ENCODE measurements at places on chromosomes 5 and 9.

DNA sequence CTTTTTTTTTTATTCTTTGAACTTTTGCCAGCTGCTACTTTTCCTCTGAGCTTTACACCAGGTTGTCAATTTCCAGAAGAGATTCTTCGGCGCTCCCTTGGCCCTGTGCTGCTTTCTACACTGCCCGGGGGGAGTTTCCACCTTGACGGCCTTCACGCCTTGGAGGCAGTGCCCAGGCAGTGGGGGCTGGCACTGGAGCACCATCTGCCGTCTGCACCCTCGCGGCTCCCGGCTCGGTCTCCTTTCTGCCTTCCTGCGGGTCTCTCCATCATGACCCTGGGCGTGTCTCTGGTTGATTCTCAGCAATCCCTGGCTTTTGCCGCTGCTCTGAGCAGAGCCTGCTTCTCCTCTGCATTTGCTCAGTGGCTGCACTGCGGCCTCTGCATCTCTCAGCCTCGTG lies 2.9 kb downstream of the SLC6A18 start:
- DNase-seq, result no peak

DNA sequence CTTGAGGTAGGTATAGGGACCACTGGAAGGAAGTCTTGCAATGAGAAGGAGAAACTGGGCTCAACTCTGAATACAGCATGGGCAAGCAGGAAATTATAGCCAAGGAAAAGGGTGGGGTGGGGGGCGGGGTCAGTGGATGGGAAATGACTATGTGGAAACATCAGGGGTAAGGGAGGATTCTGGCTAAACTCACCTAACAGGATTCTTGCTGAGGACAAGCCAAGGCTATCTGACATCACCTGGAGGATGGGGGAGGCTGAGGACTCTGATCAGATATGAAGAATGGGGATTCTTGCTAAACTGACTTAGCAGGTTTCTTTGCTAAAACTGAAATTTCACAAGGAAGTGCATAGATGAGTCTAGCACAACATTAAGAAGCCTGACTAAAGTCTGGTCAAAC lies 40.8 kb downstream of the CTSL start:
- no peak for DNase-seq

GRCh38 chr5:53430618-53431252 lies 49.7 kb upstream of the FST start:
- DNase-seq, result no peak

DNA sequence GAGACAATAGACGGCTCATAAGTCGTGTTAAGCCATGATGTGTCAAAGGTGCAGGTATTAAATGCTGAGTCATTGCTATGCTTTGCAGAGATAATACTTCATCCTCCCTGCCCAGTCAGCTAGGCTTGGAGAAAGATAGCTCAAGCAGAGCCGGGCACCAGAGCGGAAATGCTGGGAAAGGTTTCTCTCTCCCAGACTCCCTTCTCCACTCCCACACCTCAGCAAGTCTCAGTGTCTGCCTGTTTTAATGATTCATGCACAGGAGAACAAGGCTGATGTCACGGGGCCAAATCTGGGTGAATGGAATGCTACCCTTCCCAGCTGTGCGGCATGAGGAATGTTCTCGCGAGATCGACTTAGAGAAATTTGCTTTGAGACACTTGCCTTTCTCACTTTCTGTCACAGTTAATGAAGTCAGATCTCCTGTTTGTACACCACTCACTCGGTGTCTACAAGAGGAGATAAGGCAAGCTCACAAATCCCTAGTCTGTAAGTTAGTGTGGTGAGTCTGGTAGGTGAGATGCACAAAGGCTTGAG lies 204.4 kb downstream of the EFNA5 start:
- no peak for DNase-seq

GRCh38 chr9:91751922-91752321 lies 198.1 kb downstream of the ROR2 start:
- no peak for DNase-seq

DNA sequence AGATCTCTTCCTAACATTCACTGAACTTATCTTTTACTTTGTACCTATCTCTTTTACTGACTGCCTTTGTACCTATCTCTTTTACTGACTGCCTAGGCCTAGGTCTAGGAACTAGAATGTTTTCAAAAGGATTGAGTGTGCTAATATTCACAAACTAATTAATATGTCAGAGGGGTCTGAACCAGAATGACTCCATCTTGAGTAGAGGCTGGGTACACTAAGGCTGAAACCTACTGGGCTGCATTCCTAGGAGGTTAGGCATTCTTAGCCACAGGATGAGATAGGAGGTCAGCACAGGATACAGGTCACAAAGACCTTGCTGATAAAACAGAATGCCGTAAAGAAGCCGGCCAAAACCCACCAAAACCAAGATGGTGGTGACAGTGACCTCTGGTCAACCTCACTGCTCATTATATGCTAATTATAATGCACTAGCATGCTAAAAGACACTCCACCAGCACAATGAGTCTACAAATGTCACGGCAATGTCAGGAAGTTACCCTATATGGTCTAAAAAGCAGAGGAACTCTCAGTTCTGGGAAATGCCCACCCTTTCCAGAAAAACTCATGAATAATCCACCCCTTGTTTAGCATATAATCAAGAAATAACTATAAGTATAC lies 2.5 kb upstream of the RHOBTB3 start:
- no peak for DNase-seq

GRCh38 chr5:60487476-60487875 lies 212.5 kb downstream of the DEPDC1B start:
- DNase-seq, result no peak

DNA sequence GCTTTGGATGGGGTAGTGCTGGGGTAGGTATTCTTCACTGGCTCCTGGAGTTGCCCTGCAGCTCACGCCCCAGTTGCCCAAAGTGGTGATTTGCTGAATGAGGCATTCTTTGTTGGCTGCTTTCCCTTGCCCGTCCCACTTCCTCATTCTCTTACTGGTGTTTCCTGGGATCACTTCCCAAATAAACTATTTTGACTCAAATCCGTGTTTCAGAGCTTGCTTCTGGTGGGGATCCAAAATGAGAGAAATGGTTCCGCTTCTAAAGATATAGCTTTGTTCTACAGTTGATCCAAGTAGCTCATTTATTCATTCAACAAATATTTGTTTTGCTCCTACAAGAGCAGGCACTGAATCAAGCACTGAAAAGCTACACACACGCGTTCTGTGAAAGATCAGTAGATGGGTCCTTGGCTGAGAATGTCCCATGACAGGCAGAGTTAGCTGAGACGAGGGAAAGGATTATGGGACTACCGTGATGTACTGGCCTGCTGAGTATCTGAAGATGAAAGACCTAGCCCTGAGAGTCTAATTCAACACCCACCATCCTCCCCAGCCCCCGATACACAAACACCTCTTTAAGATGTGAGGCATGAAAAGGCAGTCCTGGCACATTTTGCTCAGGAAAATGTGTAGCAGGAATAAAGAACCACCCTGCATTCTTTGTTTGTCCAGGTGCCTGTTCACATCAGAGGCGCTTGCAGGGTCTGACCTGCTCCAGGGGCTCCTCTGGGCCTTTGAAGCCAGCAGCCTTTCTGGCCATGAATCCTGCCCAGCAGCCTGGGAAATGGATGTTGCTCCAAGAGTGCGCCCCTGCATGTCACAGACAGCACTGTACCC lies 143.1 kb upstream of the RANBP3L start:
- no peak for DNase-seq
